NCI-H1436 treated with DMSO at 0.1 percent for 48 hours (cell line): ENCODE measurements at places on chromosomes 16 and 17.

GRCh38 chr16:14405611-14406537 lies 224.2 kb downstream of the PARN start:
- DNase-seq = no peak

DNA sequence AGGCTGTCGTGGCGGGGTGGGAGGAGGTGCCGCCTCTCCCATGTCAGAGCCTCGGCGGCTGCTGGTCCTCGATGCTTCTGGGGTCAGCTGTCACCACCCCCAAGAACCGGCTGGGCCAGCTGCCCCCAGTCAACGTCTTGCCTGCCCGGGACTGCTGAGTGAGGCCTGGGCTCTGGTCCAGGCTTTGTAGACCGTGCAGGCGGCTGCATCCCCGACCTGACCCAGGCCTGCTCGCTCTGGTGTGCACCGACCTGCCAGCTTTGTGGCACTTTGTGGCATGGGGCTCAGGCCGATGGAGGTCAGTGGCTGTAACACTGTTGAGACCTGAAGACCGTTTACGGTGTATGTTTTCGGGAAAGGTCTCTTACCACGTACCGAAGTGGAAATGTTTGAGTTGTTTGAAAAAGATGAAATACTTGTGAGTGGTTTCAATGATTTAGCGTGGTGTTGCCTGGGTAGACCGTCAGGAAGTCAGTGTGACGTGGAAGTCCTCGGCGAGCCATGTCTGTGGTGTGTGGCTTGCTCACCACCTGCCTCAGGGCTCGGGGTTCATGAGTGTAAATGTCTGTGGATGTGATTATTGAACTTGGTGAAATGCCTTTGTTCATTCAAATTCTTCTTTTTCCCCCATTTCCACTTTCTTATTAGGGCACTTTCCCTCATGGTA lies 53.2 kb upstream of the ZNF750 start:
- no peak for DNase-seq

DNA sequence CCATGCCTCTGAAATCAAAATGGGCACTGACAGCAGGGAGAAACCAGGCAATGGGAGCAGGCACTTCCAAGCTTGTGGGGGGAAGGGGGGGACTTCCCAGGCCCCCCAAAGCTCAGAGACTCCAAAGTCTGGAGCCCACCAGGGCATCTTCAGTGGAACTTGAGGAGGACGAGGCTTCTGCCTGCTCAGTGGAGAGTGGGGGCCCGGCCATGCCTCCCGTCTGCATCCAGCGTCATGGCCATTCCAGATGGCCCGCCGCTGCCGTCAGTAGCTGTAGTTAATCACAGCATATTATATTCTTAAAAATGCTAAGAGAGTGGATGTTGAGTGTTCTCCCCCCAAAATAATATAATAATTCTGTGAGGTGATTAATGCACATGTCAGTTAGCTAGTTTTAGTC lies 315.2 kb downstream of the KCNJ2 start:
- DNase-seq = no peak

GRCh38 chr17:31726980-31727427 lies 132.0 kb downstream of the COPRS start:
- no peak for DNase-seq

DNA sequence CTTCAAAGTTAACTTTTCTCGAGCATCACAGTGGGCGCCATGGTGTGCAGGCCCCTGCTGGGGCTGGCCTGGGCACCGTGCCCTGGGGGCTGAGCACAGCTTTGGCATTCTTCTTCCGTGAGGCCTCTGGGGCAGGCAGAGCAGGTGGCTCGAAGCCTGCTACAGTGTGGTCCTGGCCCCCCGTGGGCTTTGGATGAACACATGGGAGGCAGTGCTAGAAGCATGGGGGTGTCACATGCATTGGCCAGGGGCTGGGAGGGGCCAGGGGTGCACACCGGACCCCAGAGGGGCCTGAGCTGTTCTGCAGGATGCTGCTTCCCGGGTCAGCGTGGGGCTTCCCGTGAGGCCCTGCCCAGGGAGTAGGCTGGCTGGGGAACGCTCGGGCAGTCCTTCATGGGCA lies 12.1 kb upstream of the C16orf74 start:
- DNase-seq = no peak

GRCh38 chr17:73795730-73796129 lies 151.5 kb upstream of the SDK2 start:
- DNase-seq = no peak

DNA sequence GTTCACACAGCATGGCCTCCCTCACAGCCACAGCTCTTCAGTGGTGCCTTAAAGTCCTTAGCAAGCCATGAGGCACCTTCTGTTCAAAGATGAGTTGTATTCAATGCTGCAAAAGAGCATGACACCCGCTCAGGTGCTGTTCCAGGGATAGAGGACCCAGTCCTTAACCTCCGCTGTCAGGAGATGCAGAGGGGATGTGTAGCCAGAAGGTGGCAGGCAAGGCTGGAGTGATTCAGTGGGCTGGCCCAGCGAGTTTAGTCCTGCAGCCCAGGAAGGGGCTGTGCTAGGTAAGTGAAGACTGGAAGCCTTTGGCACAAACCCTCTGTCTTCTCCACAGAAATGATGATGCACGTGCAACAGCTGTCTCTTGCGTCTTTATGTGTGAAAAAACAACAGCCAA lies 25.0 kb upstream of the ADAM11 start:
- DNase-seq = no peak

GRCh38 chr16:9657641-9658040 lies 524.6 kb downstream of the GRIN2A start:
- no peak for DNase-seq

DNA sequence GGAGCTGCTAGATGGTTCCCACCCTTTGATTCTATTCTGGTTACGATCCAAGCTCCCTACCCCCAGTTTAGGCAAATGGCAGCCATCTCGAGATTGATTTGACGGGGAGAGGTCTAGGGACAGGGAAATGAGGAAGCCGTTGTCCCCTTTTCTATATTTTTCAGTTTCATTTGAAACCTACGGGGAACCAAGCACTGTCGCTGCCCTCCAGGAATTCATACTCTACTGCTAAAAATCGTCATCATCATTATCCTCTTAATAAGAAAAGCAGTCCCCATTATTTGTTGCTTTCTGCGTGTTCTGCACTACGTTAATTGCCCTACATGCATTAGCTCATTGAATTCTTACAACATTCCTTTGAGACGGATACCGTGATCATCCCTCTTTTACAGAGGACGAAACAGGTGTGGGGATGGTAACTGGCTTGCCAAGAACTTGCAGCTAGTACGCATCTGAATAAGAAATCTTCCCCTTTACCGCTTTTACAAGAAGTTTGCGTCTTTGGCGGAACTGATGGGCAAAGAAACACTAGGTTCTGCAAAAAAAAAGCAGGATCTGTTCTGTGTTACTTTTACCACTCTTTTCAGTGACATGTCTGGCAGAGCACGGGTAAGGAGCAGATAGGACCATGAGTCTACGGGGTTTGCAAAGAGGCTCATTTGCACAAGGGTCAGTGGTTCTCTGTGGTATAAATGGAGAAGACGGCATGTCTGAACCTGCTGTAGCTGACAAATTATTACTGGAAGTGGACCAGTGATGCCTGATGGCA lies 1.1 kb downstream of the CCP110 start:
- DNase-seq = no peak

GRCh38 chr17:75695830-75696271 lies 25.4 kb upstream of the ITGB4 start:
- DNase-seq = no peak

- DNase-seq = no peak
These were observed 110.6 kb upstream of the RBBP6 start for GRCh38 chr16:24428756-24429155.

DNA sequence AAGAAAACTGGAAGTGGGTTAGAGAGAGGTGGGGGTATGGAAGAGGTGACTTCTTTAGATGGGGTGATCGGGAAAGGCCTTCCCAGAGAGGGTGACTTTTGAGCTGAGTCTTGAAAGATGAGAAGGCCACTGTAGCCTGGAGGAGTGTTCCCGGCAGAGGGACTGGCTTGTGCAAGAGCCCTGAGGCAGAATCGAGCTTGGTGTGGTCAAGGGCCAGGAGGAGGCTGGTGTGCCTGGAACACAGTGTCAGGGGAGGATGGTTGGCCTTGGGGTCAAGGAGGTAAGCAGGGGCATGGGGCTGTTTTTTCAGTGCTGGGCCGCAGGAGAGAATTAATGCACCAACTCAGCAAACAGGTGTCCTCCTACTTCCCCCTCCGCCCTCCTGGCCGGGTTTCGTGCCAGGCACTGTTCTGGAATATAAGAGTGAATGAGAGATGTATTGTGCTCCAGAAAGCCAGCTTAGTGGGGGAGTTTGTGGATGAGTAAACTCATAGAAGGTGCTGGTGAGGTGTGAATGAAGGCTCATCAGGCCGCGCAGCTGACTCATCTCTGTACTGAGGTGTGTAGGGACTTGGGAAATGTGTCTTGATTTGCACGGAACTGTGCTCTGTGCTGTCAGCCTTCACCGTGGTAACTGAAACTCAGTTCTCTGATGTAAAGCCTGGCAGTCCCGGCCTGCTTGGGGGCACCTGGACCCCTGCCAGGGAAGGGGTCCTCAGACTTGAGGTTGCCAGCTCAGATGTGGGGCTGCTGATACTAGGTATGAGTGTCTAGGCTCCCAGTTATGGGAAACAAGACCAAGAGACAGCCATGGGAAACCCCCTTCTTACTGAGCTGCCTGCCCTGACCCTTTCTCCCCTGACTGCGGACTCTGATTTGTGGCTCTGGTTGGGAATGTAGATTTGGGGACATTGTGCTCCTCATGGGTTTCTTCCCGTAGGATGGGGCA lies 15.3 kb downstream of the KSR1 start:
- no peak for DNase-seq

- no peak for DNase-seq
These were observed 41.5 kb downstream of the MYH10 start for GRCh38 chr17:8588877-8589554.

- peak; percentile 55 for DNase-seq
These were observed 52.0 kb downstream of the CBFA2T3 start for GRCh38 chr16:88924834-88925539.

- DNase-seq = no peak
These were observed 11.4 kb downstream of the LIMD2 start for GRCh38 chr17:63688396-63689020.

DNA sequence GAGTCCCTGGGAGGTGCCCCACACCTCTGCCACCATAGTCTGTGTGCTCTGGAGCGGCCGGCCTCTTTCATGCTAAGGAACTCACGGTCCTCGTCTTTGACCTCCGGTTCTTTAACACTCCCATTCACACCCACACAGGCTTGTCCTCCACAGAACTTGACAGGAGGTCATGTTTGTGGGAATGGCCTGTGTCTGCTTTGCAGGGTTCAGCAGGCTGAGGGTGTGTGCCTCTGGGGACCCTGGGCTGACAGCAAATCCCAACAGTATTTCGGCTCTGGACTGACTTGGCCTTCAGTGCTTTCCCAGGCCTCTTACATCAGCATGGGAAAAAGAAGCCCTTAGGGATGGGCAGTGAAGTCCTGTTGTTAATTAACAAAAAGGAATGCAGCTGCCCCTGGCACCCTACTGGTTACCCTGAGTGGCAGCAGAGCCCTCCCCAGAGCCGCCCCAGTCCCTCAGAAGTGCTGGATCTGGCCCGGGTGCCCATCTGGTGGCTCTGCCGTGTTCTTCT lies 35.4 kb upstream of the ADORA2B start:
- DNase-seq = no peak

- DNase-seq = no peak
These were observed 2.8 kb downstream of the PIP4K2B start for GRCh38 chr17:38796451-38797157.

DNA sequence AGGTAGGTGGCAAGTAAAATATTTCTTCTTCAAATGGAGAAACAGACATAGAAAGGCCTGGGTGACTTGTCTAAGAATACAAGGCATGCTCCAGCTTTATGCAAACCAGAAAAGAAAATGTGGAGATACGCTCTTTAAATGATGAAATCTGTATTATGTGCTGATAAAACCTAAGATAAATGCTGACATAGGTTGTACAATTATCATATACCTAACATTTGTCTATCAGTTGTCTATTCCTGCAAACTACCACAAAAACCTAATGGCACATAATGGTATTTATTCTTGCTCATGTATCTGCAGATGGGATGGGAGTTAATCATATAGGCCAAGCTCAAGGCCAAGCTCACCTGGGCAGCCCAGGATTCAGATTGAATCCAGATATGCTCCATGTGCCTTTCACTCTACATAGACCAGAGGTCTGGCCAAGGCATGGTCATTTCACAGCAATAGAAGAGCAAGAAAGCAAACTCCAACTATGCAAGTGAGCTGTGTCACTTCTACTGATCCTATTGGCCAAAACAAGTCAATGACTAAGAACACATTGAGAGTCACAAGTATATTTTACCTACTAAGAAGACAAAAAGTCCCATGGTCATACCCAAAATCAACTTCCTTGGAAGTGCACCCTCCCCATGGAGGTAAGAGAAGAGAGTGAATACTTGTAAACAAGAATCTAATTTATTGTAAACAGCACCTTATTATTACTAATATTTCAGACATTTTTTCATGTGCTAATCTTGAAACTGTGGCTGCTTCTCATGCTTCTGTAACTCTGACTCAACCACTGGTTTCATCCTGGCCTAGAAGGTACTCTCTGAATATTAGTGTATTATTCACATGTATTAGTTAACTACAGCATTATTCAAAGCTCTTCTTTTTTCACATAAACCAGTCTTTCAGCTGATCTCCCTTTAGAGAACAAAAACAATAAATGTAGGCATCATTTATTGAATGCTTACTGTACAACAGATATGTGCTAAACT lies 270.7 kb upstream of the SOX9 start:
- no peak for DNase-seq

GRCh38 chr17:47712330-47713023 lies 18.5 kb downstream of the TBKBP1 start:
- no peak for DNase-seq

- no peak for DNase-seq
These were observed at the start of gene P2RX1 for GRCh38 chr17:3915995-3916696. TSS of gene P2RX1 (minus strand) at chr17:3916465. CDS start at chr17:3916225, 240 bp downstream.

DNA sequence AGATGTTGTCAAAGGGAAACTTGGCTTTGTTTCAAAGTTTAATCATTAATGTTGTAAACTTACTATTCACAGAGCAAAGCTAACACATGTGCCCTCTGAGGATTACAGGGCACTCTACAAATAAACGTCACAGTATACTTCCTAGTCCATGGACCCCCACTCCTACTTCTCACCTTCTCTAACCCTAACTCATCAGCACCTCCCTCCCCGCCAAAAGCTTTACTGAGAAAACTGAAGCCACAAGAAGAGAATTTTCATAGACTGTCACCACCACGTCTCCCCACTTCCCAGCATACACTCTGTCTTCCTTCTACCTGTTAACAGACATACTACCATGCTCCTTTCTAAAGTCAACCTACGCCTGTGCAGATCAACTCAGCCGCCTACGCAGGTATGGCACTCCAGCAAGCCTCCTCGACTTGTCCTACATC lies 29.0 kb downstream of the HELZ start:
- no peak for DNase-seq

DNA sequence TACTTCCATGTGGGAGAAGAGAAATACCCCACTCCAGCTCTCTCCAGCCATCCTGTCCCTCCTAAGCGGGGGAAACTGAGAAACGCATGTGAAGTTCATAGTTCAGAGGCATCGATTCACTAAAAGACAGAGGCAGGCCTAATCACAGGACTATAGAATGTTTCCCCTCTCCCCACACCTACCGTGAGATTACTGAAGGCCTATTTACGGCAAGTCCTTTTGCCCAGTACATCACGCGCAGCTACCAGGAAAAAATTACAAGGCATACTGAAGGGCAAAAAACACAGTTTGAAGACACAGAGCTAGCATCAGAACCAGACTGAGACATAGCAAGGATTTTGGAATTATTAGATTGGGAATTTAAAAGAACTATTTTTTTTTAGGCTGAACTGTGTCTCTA lies 29.1 kb upstream of the IRX5 start:
- DNase-seq = no peak

GRCh38 chr17:39000021-39000601 lies 32.9 kb upstream of the FBXO47 start:
- no peak for DNase-seq
